Activated CD8-positive, alpha-beta memory T cell treated with anti-CD3 and anti-CD28 coated beads for 1 hour (primary cell): ENCODE measurements at places on chromosomes 6 and 20.

DNA sequence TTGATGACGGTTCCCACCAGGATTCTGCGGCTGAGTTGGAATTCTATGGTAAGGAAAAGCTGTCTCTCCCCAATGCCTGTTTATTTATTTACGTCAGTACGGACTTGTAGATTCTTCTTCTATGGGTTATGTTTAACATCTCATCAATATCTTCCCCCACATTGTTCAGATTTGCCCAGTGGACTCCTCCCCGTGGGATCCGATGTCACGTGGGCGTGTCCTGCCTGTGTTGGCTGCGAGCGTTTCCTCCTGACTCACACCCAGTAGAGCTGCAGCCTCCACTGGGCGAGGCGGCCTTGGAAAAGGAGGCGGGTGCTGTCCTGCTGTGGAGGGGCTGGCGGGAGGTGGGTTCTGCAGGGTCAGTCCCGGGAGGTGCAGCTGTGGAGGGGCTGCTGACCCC is 46.8 kb upstream of the SLCO4A1 start:
- no peak for DNase-seq

DNA sequence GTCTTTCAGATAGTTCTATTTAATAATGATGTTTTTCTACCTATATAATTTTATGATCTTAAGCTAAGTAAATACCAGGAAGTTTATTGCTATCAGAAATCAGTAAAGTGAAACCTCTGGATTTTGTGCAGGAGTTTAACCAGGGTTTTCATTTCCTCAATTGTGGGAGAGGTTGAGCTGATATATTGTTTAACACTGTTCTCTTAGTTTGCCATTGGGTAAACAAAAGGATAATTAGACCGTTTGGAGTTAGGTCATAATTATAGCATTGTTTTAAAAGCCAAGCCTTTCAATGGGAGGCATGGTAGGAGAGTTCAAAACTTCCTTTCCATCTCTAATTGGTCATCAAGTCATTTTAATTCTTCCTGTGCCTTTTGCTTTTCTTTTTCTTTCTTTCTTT is 58.7 kb downstream of the STXBP5 start:
- no peak for DNase-seq

GRCh38 chr20:24657196-24657595 is 187.8 kb downstream of the SYNDIG1 start:
- DNase-seq = no peak

DNA sequence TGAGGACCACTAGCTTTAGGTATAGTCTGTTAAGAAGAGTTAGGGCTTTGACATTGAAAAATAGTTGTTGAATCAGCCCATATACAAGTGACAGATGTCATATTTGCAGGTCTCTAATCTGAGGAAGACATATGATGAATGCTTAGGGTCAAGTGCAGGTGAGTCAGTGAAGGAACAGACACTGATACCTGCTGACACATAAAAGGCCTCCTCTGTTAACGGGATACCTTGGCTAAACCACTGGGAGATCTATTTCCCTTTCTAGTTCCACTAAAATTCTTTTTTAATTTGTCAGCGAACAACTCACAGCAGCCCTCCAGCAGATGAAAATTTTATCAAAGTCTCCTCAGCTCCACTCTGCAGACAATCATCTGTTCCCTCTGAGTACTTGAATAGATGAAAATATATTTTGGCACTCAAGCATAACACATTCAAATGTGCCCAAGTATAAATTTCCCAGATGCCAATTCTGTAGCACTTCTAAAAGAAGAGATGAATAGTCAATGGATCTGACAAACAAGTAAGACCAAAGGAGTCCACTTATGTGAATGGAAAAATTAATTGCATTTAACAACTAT is 154.0 kb downstream of the KIF16B start:
- DNase-seq = no peak

GRCh38 chr6:156114541-156114940 is 658.9 kb upstream of the NOX3 start:
- no peak for DNase-seq

DNA sequence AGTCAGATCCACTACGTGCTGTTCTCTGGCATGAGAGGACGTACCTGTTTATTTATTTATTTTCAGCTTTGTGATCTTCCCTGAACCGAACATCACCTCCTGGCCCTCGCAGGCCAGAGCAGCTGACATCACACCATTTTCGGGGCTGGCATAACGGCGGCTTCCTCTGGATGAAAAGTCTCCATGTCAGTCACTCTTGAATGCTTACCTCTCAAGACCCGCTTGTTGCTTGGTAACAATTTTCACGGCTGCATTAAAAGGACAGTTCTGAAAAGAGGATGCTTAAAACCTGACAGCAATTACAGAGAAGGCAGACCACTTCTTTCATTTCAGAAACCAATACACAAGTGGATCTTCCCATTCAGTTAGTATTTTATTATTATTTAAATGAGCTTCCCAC is 159.8 kb upstream of the CDH4 start:
- no peak for DNase-seq

DNA sequence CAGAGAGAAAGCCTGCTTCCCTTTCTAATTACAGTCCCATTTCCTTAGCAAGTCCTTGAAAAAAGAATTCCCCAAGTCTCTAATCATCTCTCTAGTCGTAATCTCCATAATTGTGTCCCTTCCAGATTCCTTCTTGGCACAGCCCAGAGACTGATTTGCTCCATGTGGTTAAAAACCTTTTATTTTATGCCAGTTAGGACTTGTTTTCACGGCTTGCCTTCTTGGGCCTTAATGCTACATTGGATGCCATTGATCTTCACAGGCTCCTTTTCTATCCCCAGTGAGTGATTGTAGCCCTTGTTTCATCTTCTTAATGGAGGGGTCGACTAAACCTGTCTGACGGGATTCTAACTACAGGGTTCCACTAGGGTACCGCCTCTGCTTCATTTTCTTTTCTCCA is 650.6 kb upstream of the ARID1B start:
- DNase-seq = no peak

DNA sequence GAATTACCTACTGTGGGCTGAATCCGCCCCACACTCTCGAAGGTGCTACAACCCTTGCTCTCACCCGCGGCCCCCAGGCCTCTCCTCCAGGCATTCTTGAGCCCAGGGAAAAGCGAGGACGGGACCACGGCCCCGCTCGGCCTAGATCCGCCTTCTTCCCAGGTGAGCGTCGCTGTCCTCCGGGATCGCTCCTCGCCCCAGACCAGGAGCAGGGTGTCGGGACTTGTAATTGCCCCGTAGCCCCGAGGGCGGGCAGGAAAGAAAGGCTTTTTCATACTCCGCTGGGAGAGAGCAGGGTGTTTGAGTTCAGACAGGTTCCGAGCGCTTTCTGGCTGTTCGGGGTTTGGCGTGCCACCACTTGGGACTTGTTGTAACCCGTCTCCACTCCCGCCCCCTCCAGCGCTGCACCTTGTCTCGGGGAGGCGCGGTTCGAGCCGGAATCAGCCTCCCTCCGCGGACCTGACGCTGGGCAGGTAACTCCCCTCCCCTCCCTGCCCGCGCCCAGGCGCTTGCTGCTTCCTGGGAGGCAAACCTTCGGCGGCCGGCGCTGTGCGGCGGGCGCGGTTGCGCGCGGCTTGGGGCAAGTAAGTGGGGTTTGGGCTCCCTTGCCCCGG is at the start of gene FAM83B:
TSS of gene FAM83B (plus strand) at position 529 of the 614 bp plus-strand sequence. CDS start 23,476 bp downstream, outside the sequence.
- no peak for DNase-seq
